ENCODE measurements at places on chromosomes 2 and 18.

GRCh38 chr2:107597507-107597906, 229.2 kb upstream of the RGPD4 start:
- DNase-seq = no peak

- DNase-seq = no peak
These were observed 40.1 kb downstream of the ARHGAP25 start for GRCh38 chr2:68774569-68775271.

- no peak for DNase-seq
These were observed 8.0 kb downstream of the MC5R start for GRCh38 chr18:13831864-13832508.

DNA sequence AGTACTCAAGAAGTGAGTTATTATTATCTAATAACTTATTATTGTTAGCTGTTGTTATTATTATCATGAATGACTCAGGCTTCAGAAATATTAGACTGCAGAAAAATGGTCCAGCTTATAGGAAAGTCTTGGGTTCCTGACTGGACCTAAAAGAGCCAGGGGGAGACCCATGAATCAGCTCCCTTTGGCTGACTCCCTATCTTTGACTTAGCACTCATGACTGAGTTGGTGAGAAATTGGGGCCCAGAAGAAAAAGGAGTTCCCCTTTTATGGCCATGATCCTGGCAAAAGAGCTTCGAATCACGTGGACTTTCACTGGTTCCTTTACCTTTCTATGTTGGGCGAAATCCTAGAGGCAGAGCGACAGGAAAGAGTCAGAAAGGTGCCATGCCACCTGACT, 145.8 kb downstream of the MYO3B start:
- no peak for DNase-seq

- no peak for DNase-seq
These were observed 28.9 kb upstream of the HDAC4 start for GRCh38 chr2:239429473-239430350.

GRCh38 chr2:27379836-27380625, 503 bp downstream of the ZNF513 start:
- DNase-seq = no peak

- DNase-seq = no peak
These were observed 168.7 kb downstream of the TCF4 start for GRCh38 chr18:55419132-55419946.

DNA sequence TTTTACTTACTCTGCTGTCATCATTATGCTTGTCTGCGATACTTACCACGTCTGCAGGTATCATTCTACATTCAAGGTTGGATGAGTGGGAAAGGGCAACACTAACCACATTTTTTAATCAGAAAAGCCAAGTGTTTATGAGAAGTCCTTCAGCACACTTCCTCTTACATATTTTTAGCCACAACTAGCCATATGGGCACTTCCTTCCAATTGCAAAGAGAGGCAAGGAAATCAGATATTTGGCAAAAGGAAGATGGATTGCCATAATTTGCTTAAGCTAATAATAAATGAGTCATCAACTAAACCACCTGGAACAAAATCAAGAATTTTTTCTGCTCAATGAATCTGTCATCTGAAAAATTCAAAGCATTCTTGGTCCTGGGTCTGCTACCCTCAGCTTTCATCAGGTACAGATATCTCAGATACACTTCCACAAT, 16.7 kb upstream of the MRO start:
- DNase-seq = no peak

GRCh38 chr2:95392730-95393455, 9.6 kb upstream of the FAHD2A start:
- DNase-seq = no peak

DNA sequence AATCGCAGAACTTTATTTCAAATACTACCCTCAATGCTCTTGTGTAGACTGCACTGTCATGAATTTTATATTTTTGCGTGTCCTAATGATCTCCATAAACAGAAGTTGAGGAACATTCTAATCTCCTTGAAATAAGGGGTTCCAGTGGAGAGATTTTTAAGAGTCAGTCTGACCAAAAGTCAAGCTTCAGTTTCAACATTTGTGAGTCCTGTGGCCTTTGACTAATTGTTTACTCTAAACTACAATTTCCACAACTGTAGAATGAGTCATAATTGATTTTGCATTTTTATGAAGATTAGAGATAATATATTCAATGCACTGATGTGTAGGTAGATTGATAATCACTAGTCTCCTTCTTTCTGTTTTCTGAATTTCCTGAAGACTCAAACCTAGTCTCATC, 720.3 kb upstream of the ID2 start:
- no peak for DNase-seq

DNA sequence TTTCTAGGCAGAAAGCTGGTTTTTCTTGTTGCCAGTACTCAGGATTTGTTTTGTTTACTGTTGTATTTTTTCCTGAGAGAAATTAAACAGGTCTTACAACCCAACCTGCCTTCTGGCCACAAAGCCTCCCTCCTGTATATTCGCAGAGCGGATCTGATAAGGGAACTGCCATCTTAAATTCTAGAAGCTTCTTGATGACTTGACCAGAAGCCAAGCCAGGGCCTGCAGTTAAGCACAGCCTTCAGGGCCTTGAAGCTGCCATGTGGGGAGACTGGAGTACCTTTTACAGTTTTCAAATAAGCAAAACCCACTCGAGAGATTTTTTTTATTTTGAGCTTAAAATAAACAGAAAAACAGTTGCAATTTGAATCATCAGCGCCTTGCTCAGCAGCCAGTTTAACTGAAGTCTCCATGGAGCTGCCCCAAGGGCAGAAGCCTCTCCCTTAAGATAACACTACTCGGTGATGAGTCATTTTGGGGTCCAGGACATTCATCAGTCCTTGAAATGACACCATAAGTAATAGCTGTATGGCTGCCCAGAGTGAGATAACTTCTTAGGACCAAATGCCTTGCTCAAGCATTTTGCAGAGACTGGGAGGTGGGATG, 51.5 kb upstream of the PHLPP1 start:
- DNase-seq = no peak

DNA sequence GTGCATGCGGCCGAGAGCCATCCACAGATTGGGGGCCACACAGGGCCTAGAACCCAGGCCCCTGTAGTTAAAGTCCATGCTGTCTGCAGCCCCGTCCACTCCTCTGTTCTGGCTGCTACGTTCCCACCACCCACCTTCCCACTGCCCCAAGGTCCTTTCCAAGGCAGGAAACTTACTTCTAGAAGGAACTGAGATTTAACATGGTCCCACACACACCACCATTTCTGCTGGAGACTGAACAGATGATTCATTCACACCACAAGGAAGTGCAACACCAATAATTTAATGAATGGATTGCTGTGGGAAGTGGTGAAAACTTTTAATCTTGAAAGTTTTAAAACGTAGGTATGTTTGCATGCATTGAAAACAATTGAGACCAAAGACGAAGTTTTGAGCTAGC, 95.2 kb downstream of the LBH start:
- DNase-seq = no peak

- DNase-seq = no peak
These were observed 161.7 kb upstream of the NABP1 start for GRCh38 chr2:191516260-191516659.

DNA sequence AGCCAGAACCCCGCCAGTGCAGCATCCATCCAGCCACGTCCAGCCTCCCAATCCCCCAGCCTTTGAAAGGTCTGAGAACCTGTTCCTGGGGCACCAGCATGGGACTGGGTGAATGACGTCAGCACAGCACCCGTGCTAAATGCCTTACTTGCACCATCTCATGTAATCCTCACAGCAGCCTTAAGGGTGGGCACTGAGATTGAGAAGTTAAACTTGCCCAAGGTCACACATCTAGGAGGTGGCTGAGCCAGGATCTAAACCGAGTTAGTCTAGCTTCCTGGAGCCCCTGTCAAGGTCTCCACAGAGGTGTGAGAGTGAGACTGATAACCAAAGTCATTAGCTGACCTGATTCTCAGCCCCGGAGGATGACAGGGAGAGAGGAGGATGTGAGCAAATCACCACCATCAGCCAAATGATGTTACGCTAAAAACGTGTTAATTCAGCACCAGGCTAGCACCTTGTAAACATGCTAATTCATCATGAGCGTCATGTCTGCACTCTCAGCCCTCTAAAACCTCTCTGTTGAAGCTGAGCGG, 4.6 kb downstream of the CD8A start:
- DNase-seq = no peak

DNA sequence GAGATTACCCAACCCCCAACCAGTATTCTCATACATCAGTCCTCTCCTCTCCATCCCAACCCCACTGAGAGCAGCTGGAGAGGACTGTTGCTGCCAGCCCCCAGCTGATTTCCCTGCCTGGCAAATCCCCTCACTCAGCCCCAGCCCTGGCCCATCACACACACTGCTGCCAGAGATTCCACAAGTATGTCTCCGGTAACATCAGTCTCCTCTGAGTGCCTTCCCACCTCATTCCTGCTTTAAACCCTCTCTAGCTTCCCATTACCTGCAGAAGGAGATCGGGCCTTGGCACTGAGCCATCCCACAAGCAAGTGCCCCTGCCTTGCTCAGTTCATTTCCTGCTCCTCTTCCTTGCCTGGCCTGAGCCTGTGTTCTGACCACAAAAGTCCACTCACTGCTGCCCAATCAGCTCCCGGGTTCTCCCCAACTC, 50.6 kb upstream of the ZFP36L2 start:
- DNase-seq = no peak

GRCh38 chr2:107340955-107341354, 455.0 kb upstream of the ST6GAL2 start:
- no peak for DNase-seq

DNA sequence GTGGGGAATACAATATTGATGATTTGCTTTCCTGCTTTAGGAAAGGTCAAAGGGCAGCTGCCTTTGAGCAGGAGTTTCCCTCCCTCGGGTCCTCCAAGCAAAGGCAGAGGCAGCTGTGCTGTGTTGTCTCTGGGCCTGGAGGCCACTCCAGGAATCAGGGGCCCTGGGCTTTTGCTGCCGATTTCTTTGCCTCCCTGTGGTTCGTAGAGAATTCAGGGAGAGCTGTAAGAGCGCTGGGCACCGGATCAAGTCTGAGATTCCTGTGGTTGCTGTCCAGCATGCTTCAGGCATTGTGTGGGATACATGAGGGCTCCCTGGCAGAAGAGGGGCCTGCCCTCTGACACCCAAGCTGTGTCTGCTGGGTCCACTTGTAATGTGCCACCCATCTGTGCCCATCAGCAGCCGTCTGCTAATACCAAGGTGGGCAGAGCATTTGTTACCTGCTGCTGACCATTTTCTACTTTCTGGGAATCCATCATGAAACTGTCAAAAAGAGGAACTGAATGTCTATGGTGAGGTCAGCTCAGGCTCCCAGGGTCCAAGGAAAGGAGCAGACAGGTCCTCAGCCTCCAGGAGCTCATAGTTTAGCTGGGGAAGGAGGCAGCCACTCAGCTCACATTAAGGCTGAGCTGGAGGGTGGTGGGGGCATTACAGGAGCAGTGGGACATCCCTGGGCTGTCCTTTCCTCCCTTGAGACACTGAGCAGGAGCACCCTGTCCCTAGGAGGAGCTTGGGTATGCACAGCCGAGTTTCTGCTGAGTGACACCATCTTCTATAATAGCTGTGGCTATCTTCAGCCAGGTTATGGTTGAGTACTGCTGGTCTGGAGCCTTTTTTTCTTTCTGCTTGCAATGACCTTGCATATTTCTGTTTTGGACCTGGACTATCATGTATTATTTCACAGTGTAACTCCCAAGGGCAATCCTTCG, 68.5 kb downstream of the CTIF start:
- DNase-seq = no peak

DNA sequence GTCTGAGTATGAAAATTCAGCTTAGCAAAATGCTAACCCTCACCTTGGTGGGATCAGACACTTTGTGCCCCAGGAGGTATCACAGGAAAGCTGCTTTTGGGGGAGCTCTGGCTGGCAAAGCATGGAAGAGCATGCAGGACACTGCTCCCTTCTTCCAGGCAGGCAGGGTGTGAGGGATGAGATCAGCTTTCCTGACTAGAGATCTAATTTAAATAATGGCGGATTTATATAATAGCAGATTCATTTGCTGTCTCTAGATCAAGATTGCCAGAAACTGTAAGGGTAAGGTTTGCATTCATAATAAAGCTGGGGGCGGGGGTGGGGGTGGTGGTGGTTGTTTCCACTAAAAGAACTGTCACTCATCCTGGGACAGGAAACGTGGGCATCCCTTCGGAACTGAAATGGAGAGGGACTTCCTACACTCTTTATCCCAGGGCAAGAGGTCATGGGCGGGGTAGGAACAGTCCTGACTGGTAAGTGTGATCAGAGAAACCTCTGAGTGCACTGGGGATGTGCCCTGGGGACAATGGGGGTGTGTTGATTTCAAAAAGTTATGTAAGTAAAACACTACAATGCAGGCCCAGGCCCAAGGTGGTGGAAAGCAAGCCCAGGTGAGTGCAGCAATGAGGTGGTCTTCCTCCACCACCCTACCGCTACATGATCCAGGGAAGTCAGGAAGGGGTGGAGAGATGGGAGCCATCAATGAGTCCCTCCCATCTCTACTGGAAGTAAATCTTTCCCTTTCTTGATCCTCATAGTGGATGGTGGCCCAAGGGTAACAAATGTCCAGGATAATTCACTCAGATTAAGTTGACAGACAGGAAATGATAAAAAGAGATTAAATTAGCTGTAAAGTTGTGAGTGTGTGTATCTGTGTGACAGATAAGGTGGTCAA, 171.4 kb upstream of the SERPINE2 start:
- DNase-seq = no peak

DNA sequence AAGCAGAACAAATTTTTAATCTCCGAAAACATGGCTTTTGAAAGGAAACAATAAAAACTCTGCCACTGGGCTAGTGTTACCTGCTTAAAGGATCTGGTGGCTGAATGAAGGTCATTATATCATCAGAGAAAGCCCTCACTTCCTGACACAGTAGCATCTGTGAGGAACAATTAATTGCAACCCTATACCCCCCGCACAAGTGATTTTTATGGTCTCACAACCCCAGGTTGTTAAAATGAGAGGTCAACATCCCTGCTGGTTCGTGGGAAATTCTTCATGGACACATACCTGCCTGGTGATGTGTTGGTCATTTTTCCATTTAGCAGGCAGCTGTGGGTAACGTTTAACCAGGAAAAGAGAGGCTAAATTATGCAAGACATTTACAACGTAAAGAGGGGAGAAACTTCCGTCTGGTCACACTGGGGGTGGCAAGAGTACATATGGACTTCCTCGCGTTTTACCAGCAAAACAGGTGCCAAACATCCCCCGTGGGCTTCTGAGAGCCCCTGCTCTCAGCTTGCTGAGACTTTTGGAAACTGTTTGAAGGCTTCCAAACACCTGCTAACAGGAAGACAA, 29.2 kb downstream of the NIFK start:
- DNase-seq = no peak

GRCh38 chr18:24112874-24113615, 25.8 kb upstream of the CABYR start:
- DNase-seq = no peak
